ENCODE measurements at places on chromosomes 12 and 14. TPM values are rescaled to one million over a fixed set of nuclear protein-coding genes. Genes with fewer than 3 reads are reported as not detected.
A peak's percentile ranks its signal among the peaks of the same experiment; 100 is the strongest.

- no peak for DNase-seq
- H3K4me1 ChIP-seq: no peaks in the 10 kb centered on the region
- no peak overlapping the region for H3K27ac ChIP-seq
- no peak overlapping the region for H3K4me3 ChIP-seq
Measured at GRCh38 chr12:42990387-42990786, 400.8 kb upstream of the PRICKLE1 start.

GRCh38 chr12:29610473-29611170 is 113.1 kb upstream of the OVCH1 start:
- no peaks in the 10 kb centered on the region for H3K36me3 ChIP-seq
- no peak overlapping the region for H3K4me3 ChIP-seq
- no peak for DNase-seq
- H3K27me3 ChIP-seq: no peaks in the 10 kb centered on the region
- no peak overlapping the region for H3K27ac ChIP-seq

Gene IL26
- not detected for polyA plus RNA-seq

Gene CLEC4D
- not detected for polyA plus RNA-seq

- peak overlapping the region; percentile 75 for H3K27ac ChIP-seq
- no peaks in the 10 kb centered on the region for H3K27me3 ChIP-seq
- H3K4me1 ChIP-seq: peaks cover 15% of the 10 kb centered on the region
- no peak for DNase-seq
- H3K4me3 ChIP-seq: peak overlapping the region; percentile 91
Measured at GRCh38 chr12:111767362-111768158, 827 bp downstream of the ALDH2 start.

Gene GMFB
- polyA plus RNA-seq: 5.4 TPM

DNA sequence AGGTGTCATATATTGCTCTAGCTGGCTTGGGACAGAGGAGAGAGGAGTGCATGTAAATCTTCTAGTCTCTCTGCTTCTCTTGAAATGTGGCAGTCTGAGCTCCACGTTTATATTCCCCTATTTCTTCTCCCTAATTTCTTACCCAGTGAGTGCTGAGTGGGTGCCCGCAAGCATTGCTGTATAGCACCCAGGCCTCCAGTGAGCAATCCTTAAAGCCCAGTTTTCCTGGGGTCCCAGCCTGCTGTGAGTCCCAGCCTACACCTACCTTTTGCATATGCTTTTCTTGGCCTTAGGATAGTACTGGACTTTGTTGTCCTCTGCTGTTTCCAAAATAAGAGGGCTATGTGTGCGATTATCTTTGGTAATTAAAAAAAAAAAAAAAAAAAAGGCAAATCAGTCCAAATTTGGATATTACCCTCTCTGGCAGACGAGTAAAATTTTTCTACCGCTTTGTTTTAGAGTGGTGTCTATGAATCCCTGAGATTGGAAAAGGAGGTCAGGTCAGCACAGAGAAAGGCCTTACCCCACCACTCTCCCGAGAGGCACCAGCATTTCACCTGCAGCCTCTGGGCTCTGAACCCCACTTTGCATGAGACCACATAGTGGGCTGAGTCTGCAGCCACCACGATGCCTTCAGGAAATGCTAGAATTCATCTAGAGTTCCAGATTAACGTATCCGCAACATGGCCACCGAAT is 1.1 kb downstream of the MGST1 start:
- peak overlapping the region; percentile 76 for H3K27ac ChIP-seq
- peak overlapping the region; percentile 53 for H3K4me3 ChIP-seq

Gene SYNDIG1L
- 2.5 TPM for polyA plus RNA-seq

GRCh38 chr12:120180975-120181374 is 13.5 kb downstream of the GCN1 start:
- DNase-seq: no peak
- no peak overlapping the region for H3K4me3 ChIP-seq
- H3K27ac ChIP-seq: no peak overlapping the region
- no peaks in the 10 kb centered on the region for H3K4me1 ChIP-seq
- H3K27me3 ChIP-seq: no peaks in the 10 kb centered on the region

- no peak overlapping the region for H3K27ac ChIP-seq
- no peaks in the 10 kb centered on the region for H3K36me3 ChIP-seq
- no peaks in the 10 kb centered on the region for H3K27me3 ChIP-seq
- DNase-seq: no peak
- H3K4me1 ChIP-seq: no peaks in the 10 kb centered on the region
Measured at GRCh38 chr12:73225941-73226340, 953.8 kb downstream of the TRHDE start.

GRCh38 chr12:14540801-14541462 is 26.8 kb downstream of the PLBD1 start:
- H3K36me3 ChIP-seq: no peaks in the 10 kb centered on the region
- DNase-seq: no peak
- no peaks in the 10 kb centered on the region for H3K4me1 ChIP-seq
- H3K27ac ChIP-seq: no peak overlapping the region

GRCh38 chr12:88247241-88247643 is 105.1 kb downstream of the TMTC3 start:
- H3K27ac ChIP-seq: no peak overlapping the region
- H3K27me3 ChIP-seq: no peaks in the 10 kb centered on the region
- no peaks in the 10 kb centered on the region for H3K36me3 ChIP-seq
- H3K4me1 ChIP-seq: no peaks in the 10 kb centered on the region
- no peak overlapping the region for H3K4me3 ChIP-seq

Gene SLC5A8
- polyA plus RNA-seq: 0.07 TPM

Gene RFX4
- polyA plus RNA-seq: 0.05 TPM

DNA sequence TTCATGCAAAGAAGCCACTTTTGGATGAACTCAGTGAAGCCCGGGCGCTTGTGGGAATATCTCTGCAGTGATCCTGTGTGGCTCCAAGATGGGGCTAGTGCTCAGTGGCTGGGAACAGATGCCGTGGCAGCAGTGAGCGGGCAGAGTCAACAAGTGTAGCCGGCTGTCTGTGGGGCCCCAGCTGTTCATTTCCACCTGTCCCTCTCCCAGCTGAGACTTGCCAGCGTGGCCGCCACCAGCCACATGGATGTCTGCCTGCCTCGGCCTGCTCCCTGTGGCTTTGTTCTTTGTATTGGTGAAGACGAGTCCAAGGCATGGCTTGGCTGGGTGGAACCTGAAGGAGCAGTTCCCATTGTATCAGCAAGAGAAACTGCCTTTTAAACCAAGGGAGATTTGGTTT is 77.3 kb downstream of the NOS1 start:
- H3K27ac ChIP-seq: no peak overlapping the region
- no peaks in the 10 kb centered on the region for H3K36me3 ChIP-seq
- H3K27me3 ChIP-seq: no peaks in the 10 kb centered on the region
- no peaks in the 10 kb centered on the region for H3K4me1 ChIP-seq

GRCh38 chr12:108814462-108815211 is 42.7 kb downstream of the SSH1 start:
- no peak overlapping the region for H3K27ac ChIP-seq
- DNase-seq: no peak
- no peaks in the 10 kb centered on the region for H3K27me3 ChIP-seq
- H3K36me3 ChIP-seq: peaks cover 35% of the 10 kb centered on the region
- H3K4me3 ChIP-seq: no peak overlapping the region
